ENCODE measurements at places on chromosomes 7 and 10.

DNA sequence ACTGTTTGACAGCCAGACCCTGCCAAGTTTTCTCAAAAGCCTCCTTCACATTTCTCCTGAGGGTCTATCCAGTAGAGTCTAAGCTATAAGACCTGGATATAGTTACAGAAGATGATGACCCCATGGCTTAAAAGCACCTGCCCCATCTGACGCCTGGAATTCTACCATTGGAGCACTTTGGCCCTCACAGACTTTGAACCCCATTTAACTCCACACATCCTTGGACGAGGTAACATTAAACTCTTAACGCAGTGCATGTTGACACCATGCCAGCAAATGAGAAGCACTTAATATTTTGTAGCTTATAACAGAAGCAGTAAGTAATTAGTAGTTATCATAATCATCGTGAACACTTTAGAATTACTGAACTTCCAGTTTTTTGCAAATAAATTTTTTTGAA, 61.9 kb upstream of the SMNDC1 start:
- DNase-seq, result no peak

DNA sequence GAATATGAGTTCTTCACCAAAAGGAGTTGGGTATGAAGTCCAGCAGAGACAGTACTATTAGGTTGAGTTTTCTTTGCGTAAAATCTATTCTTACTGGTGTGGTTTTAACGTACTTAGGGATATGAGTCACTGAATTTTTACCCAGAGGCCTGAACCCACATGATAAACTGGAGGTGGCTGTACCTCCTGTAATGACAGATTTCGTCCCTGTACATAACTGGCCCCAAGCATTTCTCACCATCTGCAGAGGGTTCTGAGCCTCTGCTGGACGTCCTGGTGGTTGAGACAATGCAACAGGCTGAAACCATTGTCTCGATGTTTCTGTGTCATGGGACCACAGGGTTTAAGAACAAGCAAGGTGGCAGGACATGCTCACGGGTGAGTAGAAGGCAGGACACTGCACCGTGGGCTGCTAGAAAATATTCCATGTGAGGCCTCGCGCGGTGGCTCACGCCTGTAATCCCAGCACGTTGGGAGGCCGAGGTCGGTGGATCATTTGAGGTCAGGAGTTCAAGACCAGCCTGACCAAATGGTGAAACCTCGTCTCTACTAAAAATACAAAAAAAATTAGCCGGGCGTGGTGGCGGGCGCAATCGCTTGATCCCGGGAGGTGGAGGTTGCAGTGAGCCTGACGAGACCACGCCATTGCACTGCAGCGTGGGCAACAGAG, 233.9 kb downstream of the DNAJB6 start:
- DNase-seq, result no peak

DNA sequence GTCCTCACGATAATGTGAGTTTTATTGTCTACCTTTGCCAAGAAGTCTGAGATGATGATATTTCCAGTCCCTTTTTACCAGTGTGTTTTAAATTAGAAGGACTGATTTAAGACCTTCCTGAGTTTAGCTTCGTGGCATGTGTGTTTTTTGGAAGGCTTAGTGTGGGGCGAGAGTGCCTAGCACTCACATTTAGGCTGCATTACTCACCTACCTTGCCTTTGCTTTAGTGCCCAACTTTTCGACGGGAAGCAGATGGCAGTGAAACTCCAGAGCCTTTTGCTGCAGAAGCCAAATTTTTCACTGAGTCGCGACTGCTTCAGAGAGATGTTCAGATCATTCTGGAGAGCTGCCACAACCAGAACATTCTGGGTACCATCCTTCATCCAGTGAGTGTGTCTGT, 50.9 kb downstream of the SND1 start:
- DNase-seq, result no peak

GRCh38 chr10:17835688-17836087, 26.5 kb downstream of the MRC1 start:
- no peak for DNase-seq

DNA sequence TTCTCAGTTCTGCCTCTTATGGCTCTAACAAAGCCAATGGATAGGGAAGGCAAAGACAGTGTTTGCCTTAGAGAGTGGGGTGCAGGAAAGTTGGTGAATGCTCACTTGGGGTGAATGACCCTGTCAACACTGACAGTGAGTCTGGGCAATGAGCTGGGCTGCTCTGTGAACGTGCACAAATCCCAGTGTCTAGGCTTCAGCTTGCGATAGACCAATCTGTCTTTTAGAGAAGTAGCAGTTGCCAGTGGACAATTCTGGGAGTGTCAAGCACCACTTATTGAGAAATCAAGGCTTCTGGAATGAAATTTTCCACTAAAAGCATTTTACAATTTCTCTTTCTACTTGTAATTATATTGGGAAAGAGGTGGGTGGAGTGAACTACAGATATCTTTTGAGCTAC, 141.4 kb downstream of the HERPUD2 start:
- no peak for DNase-seq

Measured in NCI-H1048 (cell line).